ENCODE measurements at places on chromosomes 2 and 18.

- H3K36me3 ChIP-seq, result no peaks in the 10 kb centered on the region
- DNase-seq, result no peak
- peaks cover 39% of the 10 kb centered on the region for H3K4me1 ChIP-seq
- H3K4me3 ChIP-seq, result no peak overlapping the region
- no peak overlapping the region for H3K27ac ChIP-seq
Measured at GRCh38 chr18:40412410-40412809, 1542.6 kb upstream of the PIK3C3 start.

- H3K4me1 ChIP-seq, result peaks cover 19% of the 10 kb centered on the region
- no peak overlapping the region for H3K27ac ChIP-seq
- H3K36me3 ChIP-seq, result peaks cover 16% of the 10 kb centered on the region
- DNase-seq, result no peak
- H3K4me3 ChIP-seq, result no peak overlapping the region
Measured at GRCh38 chr2:102074152-102074783, 68.3 kb upstream of the IL1R1 start.

DNA sequence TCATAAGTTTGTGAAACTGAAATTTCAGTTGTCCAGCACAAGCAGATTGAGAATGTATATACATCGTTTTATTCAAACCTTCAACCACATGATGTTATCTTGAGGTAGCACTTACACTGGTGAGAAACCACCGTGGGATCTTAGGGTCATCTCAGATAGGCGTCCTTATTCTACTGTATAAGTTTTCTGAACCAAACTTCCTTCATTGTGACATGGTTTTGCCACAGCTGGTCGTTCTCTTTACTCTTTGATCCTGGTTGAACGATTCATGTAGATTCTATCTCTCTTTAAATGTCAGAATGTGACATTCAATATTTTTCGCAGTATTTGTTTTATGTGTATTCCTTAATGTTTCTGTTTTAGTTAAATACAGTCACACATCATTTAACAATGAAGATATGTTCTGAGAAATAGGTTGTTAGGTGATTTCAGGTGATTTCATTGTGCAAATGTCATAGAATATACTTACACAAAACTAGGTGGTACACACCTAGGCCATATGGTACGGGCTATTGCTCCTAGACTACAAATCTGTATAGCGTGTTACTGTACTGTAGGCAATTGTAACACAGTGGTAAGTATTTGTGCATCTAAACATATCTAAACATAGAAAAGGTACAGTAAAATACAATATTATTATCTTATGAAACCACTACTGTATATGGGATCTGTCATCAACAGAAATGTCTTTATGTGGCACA, 17.9 kb upstream of the ARHGAP25 start:
- H3K27me3 ChIP-seq, result peaks cover 14% of the 10 kb centered on the region
- DNase-seq, result no peak
- H3K36me3 ChIP-seq, result no peaks in the 10 kb centered on the region
- no peaks in the 10 kb centered on the region for H3K4me1 ChIP-seq
- H3K4me3 ChIP-seq, result no peak overlapping the region

DNA sequence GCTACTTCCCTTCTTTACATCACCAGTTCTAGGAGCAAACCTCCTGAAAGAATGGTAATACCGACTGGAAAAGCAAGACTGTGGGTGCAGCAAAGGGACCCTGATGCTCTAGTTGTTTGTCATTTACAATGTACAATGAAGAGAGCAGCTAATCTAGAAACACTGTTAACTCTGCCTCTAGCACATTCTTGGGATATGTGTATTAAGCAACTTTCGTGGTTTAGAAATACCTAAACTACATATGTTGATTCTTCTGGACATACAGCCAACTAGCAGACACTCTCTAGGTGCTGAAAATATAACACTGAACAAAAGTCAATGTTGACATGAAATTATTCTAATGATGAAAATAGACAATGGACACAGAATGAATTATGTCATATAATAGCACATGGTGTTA, 440.3 kb upstream of the MC4R start:
- no peaks in the 10 kb centered on the region for H3K27me3 ChIP-seq
- H3K36me3 ChIP-seq, result no peaks in the 10 kb centered on the region
- no peaks in the 10 kb centered on the region for H3K4me1 ChIP-seq
- DNase-seq, result no peak

GRCh38 chr2:12110074-12110473, 363.6 kb downstream of the LPIN1 start:
- no peak overlapping the region for H3K4me3 ChIP-seq
- peaks cover 56% of the 10 kb centered on the region for H3K4me1 ChIP-seq
- H3K27me3 ChIP-seq, result peaks cover 11% of the 10 kb centered on the region
- no peaks in the 10 kb centered on the region for H3K36me3 ChIP-seq

DNA sequence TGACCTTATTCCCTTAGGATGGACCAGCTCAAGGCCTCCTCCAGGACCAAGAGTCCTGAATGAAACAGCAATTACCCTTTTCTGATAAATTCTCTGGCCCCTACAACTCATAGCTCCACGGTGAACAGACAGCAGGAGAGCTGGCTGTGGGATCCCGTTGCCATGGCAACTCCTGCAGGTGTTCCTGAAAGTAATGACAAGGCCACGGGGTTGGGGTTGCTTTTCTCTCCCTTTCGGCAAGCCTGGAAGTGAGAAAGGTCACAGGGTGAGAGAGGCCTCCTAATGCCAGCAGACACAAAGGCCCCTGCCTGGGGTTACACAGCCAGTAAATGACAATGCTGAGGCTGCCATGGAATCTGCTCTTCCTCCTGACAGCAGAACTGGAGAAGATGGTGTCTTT, 403.0 kb downstream of the NBAS start:
- peaks cover 7% of the 10 kb centered on the region for H3K27me3 ChIP-seq
- H3K27ac ChIP-seq, result peak overlapping the region; percentile 51
- H3K4me1 ChIP-seq, result peaks cover 70% of the 10 kb centered on the region
- peak; percentile 39 for DNase-seq

GRCh38 chr2:9214873-9215272, 8.3 kb downstream of the ASAP2 start:
- H3K36me3 ChIP-seq, result peaks cover 43% of the 10 kb centered on the region
- DNase-seq, result no peak

DNA sequence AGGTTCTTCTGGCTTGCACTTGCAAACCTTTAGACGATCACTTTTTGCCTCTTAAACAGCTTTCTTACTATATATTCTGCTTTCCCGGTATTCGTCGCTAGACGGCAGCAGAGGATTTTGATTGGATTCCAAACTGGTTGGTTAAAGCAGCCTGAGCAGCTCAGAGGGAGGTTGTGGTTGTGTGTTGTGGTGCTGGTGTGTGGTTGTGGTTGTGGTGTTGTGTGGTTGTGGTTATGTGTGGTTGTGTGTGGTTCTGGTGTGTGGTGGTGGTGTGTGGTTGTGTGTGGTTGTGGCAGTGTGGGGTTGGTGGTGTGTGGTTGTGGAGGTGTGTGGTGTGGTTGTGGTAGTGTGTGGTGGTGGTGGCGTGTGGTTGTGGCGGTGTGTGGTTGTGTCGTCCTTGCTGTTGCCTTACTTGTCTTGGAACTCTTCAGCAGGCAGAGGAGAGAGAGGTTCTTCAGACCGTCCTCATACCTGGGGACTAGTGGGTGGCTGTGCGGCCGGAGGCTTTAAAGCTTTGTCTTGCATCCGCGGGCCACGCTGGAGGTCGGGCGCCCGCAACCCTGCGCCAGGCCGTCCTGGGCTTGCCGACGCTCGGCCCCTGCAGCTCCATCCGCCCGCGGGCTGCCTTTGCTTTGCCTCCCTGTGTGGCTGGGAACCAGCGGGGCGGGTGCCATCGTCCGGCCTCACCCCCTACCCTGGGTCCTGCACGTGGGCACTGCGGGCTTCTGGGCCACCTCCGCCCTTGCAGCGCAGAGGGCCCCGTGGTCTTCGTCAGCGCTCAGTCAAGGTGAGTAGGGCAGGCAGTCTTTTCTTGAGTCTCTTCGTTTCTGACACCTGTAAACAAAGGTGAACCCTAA, 190.8 kb downstream of the ARHGAP28 start:
- no peak overlapping the region for H3K4me3 ChIP-seq
- H3K27ac ChIP-seq, result peak overlapping the region; percentile 46
- H3K36me3 ChIP-seq, result peaks cover 17% of the 10 kb centered on the region
- no peaks in the 10 kb centered on the region for H3K27me3 ChIP-seq
- peak; percentile 74 for DNase-seq

DNA sequence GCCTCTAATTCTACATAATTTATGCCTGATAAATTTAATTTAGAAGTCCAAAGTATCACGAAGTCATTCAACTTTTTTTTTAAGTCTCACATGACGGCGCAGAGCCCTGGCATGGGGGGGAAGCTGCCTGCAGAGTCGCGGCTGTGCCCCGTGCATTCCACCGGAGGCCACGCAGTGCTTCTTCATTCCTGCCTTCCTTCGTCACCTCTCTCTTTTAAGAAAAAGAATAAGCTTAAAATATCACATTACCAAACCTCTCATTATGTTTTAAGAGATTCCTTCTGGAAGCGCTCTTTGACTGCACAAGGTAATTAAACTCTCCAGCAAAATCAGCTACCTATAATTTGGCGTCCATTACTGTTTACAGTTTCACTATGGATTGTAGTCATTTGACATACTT, 20.3 kb upstream of the KIDINS220 start:
- no peak overlapping the region for H3K4me3 ChIP-seq
- H3K36me3 ChIP-seq, result peaks cover 33% of the 10 kb centered on the region
- no peaks in the 10 kb centered on the region for H3K27me3 ChIP-seq
- H3K4me1 ChIP-seq, result peaks cover 13% of the 10 kb centered on the region
- no peak for DNase-seq

- DNase-seq, result no peak
- peaks cover 17% of the 10 kb centered on the region for H3K4me1 ChIP-seq
- peaks cover 60% of the 10 kb centered on the region for H3K36me3 ChIP-seq
- H3K4me3 ChIP-seq, result no peak overlapping the region
- H3K27ac ChIP-seq, result no peak overlapping the region
- no peaks in the 10 kb centered on the region for H3K27me3 ChIP-seq
Measured at GRCh38 chr2:26054598-26055348, 20.9 kb downstream of the RAB10 start.

GRCh38 chr2:11891671-11892440, 145.4 kb downstream of the LPIN1 start:
- H3K27ac ChIP-seq, result no peak overlapping the region
- H3K4me1 ChIP-seq, result no peaks in the 10 kb centered on the region
- H3K4me3 ChIP-seq, result no peak overlapping the region
- H3K27me3 ChIP-seq, result no peaks in the 10 kb centered on the region

GRCh38 chr2:182448371-182448770, 21.5 kb upstream of the PDE1A start:
- no peaks in the 10 kb centered on the region for H3K4me1 ChIP-seq
- no peak overlapping the region for H3K4me3 ChIP-seq
- H3K27ac ChIP-seq, result no peak overlapping the region
- no peak for DNase-seq
- no peaks in the 10 kb centered on the region for H3K36me3 ChIP-seq
- peaks cover 3% of the 10 kb centered on the region for H3K27me3 ChIP-seq

DNA sequence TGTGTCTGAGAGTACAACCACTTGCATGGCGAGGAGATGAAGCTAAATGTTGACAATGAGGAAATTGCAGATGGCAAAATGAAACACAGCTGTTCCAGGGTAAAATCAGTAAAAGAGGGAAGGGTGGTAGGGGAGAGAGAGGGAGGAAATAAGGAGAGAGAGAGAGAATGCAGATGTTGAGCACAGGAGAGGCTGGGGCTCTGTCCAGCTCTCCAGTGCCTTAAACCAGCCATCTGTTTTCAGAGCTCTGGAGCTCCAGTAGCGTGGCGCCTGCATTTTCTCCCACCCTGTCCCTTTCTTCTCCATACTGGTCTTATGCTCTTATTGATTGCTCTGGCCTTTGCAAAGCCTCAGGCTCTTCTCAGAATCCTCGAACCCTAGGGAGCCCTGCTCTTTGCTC, 52.7 kb upstream of the BOD1L2 start:
- H3K4me3 ChIP-seq, result no peak overlapping the region
- peaks cover 15% of the 10 kb centered on the region for H3K4me1 ChIP-seq
- H3K36me3 ChIP-seq, result no peaks in the 10 kb centered on the region
- H3K27ac ChIP-seq, result no peak overlapping the region
- H3K27me3 ChIP-seq, result peaks cover 22% of the 10 kb centered on the region
- no peak for DNase-seq

DNA sequence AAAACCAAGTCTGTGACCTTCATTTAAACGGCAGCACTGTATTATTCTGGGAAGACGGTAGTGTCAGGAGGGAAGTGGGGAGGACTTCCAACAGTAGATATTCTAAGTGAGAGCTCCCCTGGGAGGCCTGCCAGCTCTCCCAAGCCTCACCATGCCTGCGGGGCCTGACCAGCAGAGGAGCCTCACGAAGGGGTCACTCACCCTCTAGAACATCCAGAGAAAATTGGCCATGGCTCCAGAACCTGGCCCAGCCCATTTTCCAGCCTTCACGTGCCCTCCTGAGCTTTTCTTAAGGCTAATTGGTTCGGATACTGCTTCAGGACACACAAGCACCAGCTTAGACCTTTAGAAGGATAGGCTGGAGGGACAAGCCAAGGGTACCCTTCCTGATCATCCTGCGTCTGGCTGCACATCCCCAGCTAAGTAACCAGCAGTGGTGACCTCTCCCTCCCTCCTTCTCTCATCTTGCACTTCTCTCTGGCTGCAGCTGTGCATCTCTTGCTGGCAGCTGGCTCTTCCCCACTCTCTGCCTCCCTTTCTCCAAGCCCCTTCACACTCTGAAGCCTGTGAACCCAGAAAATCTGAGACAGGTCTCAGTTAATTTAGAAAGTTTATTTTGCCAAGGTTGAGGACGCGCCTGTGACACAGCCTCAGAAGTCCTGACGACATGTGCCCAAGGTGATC, 120.1 kb upstream of the PKDCC start:
- H3K27ac ChIP-seq, result no peak overlapping the region
- H3K27me3 ChIP-seq, result peaks cover 100% of the 10 kb centered on the region
- no peaks in the 10 kb centered on the region for H3K36me3 ChIP-seq
- DNase-seq, result no peak
- H3K4me1 ChIP-seq, result peaks cover 29% of the 10 kb centered on the region

- H3K4me1 ChIP-seq, result peaks cover 4% of the 10 kb centered on the region
- H3K27ac ChIP-seq, result no peak overlapping the region
- no peaks in the 10 kb centered on the region for H3K27me3 ChIP-seq
- no peak for DNase-seq
- H3K36me3 ChIP-seq, result no peaks in the 10 kb centered on the region
Measured at GRCh38 chr2:146979746-146980145, 865.1 kb upstream of the ACVR2A start.

- no peak overlapping the region for H3K4me3 ChIP-seq
- no peaks in the 10 kb centered on the region for H3K36me3 ChIP-seq
- H3K27me3 ChIP-seq, result peaks cover 14% of the 10 kb centered on the region
- DNase-seq, result no peak
- H3K4me1 ChIP-seq, result peaks cover 23% of the 10 kb centered on the region
- H3K27ac ChIP-seq, result no peak overlapping the region
Measured at GRCh38 chr2:8364668-8365067, 317.2 kb upstream of the ID2 start.

DNA sequence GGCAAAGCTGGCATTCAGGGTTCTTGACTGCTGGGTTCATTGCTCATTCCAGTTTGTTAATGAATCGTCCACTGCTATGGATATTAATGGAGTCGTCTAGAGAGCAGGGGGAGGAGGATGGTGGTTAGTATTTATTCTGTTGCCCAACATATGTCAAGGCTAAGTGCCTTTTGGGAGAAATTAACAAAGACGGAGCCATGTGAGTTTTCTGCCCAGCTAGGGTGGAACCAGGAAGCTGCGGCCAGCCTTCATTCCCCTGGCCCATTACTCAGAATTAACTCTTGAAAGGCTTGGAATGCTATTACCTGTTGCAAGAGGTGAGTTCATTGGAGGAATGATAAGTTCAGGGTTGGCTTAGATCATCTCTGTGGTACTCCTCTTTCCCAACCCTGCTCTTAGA, 19.3 kb downstream of the IGFBP2 start:
- H3K4me3 ChIP-seq, result no peak overlapping the region
- no peak for DNase-seq
- peaks cover 68% of the 10 kb centered on the region for H3K4me1 ChIP-seq

GRCh38 chr2:190303647-190304046, 16.0 kb downstream of the HIBCH start:
- no peaks in the 10 kb centered on the region for H3K27me3 ChIP-seq
- no peak overlapping the region for H3K4me3 ChIP-seq
- H3K36me3 ChIP-seq, result peaks cover 88% of the 10 kb centered on the region
- no peak for DNase-seq
